ENCODE measurements at places on chromosomes 1 and 21. TPM values are rescaled to one million over a fixed set of nuclear protein-coding genes. Genes with fewer than 3 reads are reported as not detected.
A peak's percentile ranks its signal among the peaks of the same experiment; 100 is the strongest.

GRCh38 chr1:192783791-192784190, 25.0 kb upstream of the RGS2 start:
- DNase-seq, result no peak

DNA sequence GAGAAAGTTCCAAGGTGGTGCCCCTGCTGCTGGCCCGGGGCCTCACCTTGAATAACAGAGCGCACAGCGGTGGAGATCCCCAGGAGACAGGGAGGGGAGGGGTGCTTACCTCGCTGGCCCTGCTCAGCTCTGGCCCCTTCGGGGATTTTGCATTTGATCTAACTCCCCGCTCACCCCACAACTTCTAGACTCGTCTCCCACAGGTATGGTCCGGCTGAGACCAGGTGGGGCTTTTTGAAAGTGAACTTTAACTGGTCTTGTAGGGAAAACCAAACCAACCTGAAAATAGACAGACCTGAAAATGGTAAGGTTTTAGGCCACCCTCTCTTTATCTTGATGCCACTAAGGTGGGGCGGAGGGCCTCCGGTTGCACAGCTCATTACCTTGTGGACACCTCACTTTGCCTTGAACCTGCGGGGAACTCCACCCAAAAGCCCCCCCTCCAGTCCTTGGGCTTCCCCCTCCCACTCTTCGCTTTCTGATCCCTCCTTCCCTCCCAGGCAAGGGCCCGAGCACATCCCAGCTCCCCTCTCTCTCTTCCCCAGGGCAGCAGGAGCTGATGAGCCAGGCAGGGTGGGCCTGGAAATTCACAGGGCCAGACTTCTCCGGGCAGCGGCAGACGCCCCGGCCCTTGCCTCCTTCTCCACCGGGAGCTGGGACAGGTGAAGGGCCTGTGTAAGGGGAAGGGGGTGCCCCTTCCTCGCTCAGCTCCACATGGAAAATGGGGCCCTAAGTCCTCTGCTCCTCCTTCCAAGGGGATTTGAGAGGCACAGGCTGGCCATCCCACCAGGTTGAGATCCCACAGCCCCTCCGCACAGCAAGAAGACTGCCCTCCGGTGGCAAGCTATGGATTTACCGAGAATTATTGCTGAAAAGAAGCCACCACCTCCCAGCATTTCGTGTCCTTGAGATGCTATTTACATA, 16.1 kb downstream of the TNFRSF8 start:
- DNase-seq, result peak; percentile 85

DNA sequence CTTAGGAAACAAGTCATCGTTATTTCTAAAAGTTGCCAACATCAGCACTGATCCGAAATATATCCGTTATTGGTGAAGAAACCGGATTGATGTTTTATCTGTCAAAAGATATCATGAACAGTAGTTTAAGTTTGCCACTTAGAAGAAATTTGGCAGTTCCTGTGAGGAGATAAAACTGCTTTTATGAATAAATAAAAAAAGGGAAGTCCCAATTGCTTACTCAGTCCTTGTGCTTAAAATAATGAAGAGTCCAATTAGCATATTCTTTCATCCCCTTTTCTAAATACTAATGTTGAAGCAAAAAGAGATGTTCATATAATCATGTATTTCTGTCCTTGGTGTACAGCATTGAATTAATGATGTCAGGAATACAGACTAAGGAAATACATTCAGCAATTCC, 164.6 kb downstream of the NCAM2 start:
- no peak for DNase-seq

DNA sequence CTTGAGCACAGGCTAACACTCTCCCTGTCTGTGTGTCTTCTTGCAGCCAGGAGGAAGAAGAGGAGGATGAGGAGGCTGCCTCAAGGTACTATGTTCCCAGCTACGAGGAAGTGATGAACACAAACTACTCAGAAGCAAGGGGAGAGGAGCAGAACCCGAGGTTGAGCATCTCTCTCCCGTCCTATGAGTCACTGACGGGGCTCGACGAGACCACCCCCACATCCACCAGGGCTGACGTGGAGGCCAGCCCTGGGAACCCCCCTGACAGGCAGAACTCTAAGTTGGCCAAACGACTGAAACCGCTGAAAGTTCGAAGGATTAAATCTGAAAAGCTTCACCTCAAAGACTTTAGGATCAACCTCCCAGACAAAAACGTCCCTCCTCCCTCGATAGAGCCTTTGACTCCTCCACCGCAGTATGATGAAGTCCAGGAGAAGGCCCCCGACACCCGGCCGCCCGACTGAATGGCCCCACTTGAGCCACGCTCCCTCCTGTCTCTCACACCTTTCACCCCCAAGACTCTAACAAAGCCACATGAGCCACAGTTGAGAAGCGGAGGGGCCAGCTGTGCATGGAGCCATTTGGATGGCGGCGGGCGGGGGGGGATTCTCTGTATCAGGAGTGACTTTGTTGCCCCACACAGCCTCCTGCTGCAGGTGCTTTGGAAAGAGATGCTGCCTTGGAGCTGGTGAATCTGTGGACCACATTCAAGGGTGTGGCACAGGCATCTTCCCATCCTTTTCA, 27.6 kb upstream of the FHAD1 start:
- DNase-seq, result no peak

GRCh38 chr1:201016943-201017827, 6.3 kb downstream of the KIF21B start:
- DNase-seq, result no peak

The INSRR gene
- total RNA-seq, result not detected

DNA sequence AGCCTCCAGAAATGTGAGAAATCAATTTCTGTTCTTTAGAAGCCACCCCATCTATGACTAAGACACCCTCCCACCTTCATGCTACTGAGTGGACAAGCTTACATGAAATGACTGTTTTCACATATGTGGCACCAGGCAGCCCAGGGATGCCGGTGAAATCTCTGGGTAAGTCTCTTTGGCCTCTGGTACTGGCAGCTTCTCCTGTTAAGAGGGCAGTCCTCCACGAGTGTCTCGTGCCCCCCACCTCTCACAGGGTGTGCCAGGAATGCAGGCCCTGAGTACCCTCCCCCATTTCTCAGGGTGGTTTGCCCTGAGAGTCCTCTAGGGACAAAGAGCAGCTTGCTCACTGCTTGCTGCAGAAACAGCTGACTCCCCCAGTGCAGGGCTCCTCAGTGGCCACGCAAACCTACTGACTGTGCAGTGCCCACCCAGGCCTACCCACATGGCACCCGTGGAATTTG, 3.2 kb upstream of the PRXL2B start:
- no peak for DNase-seq

The CHODL gene
- 3.5 TPM for total RNA-seq

The AMY1B gene
- not detected for total RNA-seq

DNA sequence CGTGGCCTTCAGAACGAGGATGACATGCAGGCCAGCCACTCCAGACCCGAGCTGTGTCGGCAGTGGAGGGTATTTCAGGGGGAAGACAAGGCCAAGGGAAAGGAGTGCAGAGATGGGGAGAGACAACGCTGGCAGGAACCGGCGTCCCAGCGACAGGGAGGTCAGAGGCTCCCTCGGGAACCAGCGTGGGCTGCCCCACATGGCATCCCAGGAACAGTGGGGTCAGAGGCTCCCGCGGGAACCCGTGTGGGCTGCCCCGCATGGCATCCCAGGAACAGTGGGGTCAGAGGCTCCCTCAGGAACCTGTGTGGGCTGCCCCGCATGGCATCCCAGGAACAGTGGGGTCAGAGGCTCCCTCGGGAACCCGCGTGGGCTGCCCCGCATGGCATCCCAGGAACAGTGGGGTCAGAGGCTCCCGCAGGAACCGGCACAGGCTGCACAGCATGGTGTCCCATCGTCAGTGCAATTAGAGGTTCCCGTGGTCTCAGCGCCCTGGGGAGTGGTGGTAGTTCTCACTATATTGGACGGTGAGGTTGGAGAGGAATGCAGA, 43.0 kb downstream of the SLC19A1 start:
- no peak for DNase-seq

DNA sequence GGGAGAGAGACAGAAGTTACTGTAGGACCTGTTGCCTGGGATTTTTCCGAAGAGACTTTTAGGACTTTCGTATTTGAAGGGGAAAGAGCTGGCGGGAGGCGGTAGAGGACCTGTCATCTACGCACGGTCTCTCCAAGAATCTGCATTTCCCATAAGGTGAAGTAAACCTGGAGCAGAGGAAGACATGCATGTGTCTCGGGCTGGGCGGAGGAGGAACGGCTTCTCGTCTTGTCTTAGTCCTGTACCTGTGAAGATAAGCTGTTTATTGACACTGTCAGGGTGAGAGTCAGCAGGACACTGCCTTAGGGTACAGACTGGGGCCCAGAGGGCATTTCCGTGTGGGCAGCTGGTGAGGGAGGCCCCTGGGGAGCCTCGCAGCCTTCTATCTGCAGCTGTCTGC, 123.4 kb upstream of the COL6A1 start:
- DNase-seq, result peak; percentile 23

The TMEM51 gene
- total RNA-seq, result 4.8 TPM

GRCh38 chr1:19511116-19511515, 25.8 kb upstream of the CAPZB start:
- no peak for DNase-seq

Measured in H9 (cell line).